ENCODE measurements at places on chromosomes 2 and 18.
A peak's percentile ranks its signal among the peaks of the same experiment; 100 is the strongest.

DNA sequence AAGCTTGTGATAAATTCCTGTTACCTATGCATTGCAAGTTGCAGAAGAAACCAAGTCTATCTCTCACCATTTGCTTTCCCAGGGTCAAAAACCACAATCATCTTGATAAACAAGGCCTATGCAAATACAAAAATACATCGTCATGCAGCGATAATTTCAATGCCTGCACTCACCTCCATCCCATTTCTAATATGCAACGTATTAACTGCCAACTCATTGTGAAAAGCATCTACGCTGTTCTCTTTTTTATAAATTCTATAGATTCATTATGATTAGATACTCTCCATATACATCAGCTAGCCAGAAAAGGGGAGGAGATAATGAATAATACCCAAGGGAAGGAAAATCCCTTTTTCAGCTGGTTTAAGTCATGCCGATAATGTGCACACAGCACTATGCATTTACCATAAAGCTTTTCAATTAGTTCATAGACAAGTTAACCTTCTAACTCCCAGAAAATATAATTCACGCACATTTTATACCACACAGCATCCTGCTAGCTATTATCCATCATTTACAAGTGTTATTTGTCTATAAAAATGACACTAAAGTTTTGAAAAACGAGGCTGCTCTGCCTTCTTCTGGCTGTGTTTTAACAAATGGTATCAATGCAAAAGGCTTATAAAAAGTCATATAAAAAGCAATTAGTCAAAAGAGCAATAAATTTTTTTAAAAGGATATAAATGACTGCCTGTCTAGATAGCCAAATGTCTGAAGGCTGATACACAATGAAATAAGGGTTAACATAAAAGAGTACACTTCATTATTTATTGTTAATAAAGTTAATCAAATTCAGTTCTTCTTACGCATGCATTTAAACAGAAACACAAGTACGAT is 77.6 kb downstream of the AFF3 start:
- DNase-seq, result no peak

GRCh38 chr2:159456500-159457426 is 159.6 kb downstream of the BAZ2B start:
- no peak for DNase-seq

DNA sequence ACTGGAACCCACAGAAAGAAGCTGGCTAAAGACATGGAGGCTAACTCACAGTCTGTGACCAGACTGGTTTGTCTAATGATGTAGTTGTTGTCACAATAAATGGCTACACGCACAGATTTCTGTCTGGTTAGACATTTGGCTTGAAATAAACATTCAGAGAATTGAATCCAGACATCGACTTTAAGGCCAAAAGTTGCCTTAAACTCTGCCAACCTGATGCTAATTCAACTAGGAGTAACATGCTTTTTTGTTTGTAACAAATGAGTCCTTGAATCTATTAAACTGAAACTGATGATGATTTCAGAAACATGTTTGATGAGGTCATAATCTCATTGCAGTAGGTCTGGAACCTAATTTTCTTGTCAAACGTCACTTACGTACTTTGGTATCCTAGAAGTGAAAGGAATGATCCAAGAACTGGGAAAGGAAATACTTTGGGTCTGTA is 123.8 kb downstream of the ERBB4 start:
- no peak for DNase-seq

- DNase-seq, result no peak
Observed at GRCh38 chr2:144224472-144224871, 295.4 kb downstream of the ZEB2 start.

DNA sequence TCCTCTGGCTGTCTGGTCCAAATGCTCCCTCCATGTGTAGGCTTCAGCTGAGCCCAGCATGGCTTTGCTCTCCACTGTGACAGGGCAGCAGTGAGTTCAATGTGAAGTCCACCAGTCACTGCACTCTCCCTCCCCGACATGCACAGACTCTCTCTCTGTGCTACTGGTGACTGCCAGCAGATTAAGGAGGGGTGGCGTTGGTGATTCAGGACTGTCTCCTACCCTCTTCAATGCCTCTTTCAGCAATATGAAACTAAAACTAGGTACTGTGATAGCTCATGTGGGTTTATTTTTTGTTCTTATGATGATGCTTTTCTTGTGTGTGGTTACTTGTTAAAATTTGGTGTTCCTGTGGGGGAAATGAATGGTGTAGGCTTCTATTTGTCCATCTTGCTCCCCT is 201.0 kb upstream of the RBMS1 start:
- DNase-seq, result peak; percentile 29

- no peak for DNase-seq
Observed at GRCh38 chr2:219765231-219765911, 137.9 kb downstream of the SLC4A3 start.

DNA sequence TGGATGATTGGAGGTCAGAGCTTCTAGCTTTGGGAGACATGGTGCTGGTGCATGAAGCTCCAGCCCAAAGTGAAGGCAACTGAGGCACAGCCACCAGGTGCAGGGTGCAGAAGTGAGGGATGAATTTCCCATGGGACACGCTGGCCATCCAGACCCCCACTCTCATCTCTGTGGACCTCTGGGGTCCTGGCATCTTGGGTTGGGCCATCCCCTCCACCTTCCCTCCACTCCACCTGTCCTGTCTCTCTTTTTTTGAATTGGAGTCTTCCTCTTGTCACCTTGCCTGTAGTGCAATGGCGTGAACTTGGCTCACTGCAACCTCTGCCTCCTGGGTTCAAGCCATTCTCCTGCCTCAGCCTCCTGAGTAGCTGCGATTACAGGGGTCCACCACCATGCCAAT is 3.4 kb downstream of the NGEF start:
- DNase-seq, result no peak

DNA sequence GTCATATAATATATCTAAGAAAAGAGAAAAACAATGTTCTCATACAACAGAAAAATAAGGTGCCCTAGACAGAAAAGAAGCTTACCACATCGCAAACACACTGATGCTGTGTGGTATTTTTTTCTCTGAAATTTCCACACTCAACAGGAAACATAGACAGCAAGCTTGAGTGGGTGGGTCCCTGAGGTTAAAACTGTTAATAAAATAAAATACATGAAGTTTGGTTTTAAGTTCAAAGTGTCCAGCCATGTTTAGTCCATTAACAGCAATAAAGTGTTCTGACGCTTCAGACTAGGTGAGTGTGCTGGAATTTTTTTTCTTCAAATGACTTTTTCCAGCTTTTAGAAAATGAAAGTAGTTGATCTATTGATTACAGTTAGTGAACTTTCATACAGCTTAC is 83.3 kb upstream of the EPB41L5 start:
- no peak for DNase-seq

DNA sequence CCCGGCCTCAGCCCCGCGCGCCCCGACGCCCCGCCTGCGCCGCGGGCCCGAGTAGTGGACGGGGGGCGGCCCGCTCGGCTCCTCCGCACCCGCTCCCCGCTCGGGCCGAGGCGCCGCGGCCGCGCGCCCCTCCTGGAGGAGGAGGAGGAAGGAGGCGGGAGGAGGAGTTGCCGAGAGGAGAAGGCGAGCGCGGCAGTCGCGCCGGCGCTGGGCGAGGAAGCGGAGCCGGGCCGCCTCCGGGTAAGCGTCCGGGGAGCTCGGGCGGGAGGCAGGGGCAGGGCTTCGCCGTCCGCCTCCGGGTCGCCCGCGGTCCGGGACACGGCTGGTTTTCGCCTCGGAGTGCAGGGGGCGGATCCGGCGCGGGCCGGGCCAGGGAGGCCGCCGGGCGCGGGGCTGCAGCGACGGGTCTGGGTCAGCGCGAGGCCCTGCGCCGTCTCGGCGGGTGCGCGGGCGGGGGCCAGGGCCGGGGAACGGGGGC is at the start of gene SOCS6:
Gene SOCS6 (plus strand): TSS at position 195 of the 478 bp plus-strand sequence. CDS start 35,624 bp downstream, outside the sequence.
- DNase-seq, result peak; percentile 36

- DNase-seq, result no peak
Observed at GRCh38 chr2:152097801-152098495, 896 bp downstream of the CACNB4 start.

DNA sequence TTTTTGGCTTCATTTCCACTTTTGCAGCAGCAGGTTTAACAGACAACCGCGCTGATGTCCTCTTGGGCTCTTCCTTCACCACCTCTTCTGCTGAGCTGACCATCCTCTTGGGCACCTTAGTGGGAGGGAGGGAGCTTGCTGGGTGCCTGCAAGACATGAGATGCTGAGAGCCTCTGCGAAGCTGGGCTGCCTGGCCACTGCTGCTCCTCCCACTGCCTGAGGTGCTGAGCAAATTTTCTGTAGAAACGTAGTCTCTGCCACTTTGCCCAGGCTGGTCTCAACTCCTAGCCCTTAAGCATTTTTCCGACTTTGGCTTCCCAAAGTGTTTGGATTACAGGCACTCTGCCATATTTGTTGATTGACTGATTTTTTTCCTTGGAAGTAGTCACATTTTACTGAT is 422.2 kb upstream of the MC4R start:
- DNase-seq, result no peak

DNA sequence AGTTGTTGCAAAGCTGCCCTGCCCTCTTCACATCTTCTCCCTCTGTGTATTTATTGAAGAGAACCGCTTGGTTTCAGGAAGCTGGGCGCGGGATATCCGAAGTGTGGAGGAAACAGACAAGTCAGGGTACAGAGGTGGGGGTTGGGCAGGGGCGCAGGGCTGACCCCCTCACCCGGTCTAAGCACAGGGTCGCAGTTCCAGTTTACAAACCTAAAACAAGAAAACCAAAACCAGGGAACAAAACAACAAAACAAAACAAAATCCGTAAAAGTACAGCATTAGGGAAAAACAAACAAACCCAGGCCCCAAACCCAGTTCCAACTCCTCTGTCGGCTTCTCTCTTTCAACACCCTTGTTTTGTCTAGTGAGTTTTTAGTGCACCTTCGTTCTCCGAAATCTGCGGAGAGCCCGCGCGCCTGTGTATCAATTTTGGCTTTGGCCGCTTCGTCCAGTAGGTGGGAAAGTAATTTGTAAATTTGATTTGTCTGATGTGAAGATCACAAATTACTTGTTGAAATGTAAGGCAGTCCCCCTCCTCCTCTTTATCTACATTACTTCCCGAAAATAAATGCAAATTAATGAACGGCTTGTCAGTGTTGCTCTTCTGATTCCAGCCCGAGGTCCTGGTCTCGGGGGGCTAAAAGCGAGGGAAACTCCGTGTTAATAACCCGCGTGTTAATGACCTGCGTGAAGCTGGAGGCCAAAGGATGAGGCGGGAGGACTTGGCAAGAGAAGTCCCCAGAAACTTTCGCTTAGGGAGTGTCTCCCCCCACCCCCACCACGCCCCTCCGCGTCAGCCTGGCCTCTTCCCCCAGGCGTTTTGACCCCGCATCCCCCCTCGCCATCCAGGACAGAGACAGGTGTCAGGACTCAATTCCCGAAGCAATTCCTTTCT is 6.9 kb downstream of the OTX1 start:
- DNase-seq, result no peak

- no peak for DNase-seq
Observed at GRCh38 chr2:65020943-65021528, 31.8 kb downstream of the SLC1A4 start.

DNA sequence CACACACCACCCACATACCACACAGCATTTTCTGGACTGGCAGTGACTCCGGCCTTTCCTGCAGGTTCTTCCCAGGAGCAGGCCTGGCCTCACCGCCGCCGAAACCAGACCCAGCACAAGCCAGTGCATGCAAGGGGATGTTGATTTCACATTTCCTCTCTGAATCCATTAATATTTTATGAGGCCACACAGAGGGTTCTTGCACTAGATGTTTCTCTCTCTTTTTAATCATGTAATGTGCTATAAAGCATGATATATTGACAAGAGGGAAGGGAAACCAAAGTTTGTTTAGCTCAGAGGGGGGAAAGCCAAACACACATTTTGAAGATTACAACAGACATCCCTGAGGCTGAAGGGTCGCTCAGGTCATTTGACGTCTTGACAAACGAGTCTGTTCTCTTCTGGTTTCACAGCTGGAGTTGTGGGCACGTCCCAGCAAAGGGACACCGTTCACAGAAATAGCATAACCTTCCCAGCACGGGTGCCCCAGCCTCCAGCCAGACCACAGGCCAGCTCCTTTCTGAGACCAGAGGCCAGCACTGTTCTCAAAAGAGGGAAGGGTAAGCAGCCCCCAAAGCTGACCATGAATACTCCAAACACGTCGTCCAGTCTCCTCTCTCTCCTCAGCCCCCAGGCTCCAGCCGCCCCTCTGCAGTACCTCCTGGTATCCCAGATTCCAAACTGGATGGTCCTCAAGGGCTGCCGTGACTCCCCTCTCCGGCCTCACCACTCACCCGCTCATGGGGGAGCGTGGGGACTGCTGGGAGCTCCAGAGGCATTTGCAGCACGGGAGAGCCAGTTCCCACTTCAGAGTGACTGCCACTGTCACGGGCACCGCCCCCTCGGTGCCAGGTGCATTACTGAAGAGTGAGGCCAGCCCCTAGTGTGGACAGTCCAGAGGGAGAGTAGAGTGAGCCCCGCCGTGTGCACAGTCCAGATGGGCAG is 340.3 kb upstream of the SALL3 start:
- no peak for DNase-seq

GRCh38 chr18:44731530-44732237 is 51.0 kb downstream of the SETBP1 start:
- no peak for DNase-seq

- DNase-seq, result no peak
Observed at GRCh38 chr2:11145350-11145749, 9.9 kb upstream of the SLC66A3 start.

GRCh38 chr2:98155716-98156115 is 68.7 kb downstream of the VWA3B start:
- no peak for DNase-seq

GRCh38 chr2:217731805-217732204 is 271.0 kb downstream of the TNS1 start:
- no peak for DNase-seq

GRCh38 chr2:86623043-86623493 is 597 bp downstream of the RNF103 start:
- DNase-seq, result peak; percentile 28

DNA sequence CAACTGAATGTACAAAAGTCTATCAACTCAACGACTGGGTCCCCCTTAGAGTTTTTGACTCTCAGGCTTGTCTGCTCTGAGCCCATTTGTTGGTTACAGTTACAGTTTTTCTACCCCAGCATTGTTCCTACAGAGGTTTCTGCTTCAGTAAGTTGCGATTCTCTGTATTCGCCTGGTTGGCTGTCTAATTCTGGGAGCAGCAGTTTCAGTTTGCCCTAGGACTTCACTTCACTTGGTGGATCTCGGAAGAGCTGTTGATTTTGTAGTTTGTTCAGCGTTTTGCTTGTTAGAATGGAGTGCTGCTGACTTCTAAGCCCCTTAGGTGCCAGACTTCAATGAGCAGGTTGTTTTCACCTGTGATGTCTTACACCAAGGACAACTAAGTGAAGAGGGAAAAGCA is 296.5 kb upstream of the EPAS1 start:
- DNase-seq, result no peak

All from stimulated activated CD8-positive, alpha-beta memory T cell treated with anti-CD3 and anti-CD28 coated beads, Interleukin-15, amount 100 ng/mL, for 48 hours (primary cell).